ENCODE measurements at places on chromosomes 13 and 19.

DNA sequence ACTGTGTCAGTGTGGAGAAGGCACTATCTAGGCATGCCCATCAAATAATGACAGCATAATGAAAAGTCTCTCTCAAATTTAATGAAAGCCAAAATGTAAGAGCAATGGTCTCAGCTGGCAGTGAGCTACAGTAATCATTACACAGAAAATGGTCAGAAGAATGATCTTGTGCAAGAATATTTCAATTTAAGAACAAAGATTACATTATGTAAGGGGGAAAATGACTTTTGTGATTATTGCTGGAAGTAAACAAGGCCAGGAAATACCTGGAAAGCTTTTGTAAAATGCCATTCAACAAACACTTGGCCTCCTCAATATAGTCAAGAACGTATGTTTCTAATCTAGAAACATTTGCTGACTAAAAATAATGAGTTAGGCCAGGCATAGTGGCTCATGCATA lies 89.1 kb downstream of the CAB39L start:
- H3K4me3 ChIP-seq = no peak overlapping the region
- no peak for DNase-seq
- no peaks in the 10 kb centered on the region for H3K27me3 ChIP-seq
- no peaks in the 10 kb centered on the region for H3K4me1 ChIP-seq
- no peak overlapping the region for H3K27ac ChIP-seq
- H3K36me3 ChIP-seq = no peaks in the 10 kb centered on the region

DNA sequence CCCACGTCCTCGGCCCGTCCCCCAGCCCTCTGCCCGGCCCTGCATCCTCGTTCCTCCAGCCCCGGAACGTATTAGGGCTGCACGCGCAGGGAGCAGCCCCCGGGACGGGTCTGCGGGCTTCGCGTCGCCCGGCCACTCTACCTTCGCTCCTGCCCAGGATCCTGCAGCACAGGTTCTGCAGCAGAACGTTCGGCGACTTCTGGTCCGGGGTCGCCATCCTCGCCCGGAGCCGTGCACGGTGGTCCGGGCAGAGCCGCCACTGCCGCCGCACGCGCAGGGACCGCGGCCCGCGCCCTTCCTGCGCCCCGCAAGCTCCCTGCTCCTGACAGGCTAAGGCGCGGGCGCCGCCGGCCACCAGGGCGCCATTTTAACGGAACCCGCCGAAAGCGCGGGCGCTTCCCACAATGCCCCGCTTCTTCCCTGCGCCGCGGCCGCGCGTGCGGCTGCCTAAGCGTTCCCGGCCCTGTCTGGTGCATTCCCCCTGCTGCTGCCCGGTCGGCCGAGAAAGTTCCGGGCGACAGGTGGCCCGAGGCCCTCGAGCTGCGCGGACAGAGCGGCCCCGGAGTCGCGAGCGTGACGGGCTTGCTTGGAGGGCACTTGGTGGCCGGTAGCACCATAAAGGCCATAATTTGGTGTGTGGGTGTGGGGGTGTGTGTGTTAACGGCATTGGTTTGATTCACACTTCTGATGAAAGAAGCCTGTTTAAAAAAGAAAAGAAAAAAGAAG lies at the start of gene TUBGCP3:
TSS of gene TUBGCP3 (minus strand) at position 390 of the 726 bp plus-strand sequence. CDS start at position 217, 173 bp downstream.
- no peak for DNase-seq
- H3K27me3 ChIP-seq = no peaks in the 10 kb centered on the region
- peaks cover 3% of the 10 kb centered on the region for H3K4me1 ChIP-seq
- H3K36me3 ChIP-seq = no peaks in the 10 kb centered on the region
- H3K4me3 ChIP-seq = peak within 1 kb of the TSS; percentile 94

GRCh38 chr13:32191452-32191998 lies 123.6 kb downstream of the ZAR1L start:
- no peaks in the 10 kb centered on the region for H3K4me1 ChIP-seq
- no peaks in the 10 kb centered on the region for H3K36me3 ChIP-seq
- DNase-seq = no peak
- no peak overlapping the region for H3K4me3 ChIP-seq
- no peak overlapping the region for H3K27ac ChIP-seq

- H3K27ac ChIP-seq = no peak overlapping the region
- H3K4me3 ChIP-seq = no peak overlapping the region
- no peaks in the 10 kb centered on the region for H3K36me3 ChIP-seq
- no peak for DNase-seq
- no peaks in the 10 kb centered on the region for H3K4me1 ChIP-seq
Measured at GRCh38 chr13:79508224-79508961, 27.4 kb downstream of the NDFIP2 start.

DNA sequence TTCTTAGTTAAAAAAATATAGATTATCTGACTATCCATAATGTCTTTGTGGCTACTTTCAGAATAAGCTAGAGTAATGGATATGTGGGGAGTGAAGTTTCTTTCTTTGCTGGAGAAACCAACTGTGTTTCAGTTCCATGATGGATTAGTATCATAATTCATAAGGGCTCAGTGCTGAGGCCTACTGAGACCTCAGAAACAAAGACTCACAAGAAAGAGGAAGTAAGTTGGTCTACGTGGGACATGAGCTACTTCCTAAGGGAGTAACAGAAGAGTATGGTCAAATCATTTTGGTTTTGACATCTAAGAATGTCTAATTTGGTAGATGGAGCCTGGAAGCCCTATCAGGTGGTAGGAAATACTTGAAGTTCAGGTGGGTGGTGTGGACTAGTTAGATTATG lies 99.0 kb upstream of the HTR2A start:
- no peak overlapping the region for H3K27ac ChIP-seq
- H3K27me3 ChIP-seq = no peaks in the 10 kb centered on the region
- DNase-seq = no peak
- H3K36me3 ChIP-seq = no peaks in the 10 kb centered on the region

DNA sequence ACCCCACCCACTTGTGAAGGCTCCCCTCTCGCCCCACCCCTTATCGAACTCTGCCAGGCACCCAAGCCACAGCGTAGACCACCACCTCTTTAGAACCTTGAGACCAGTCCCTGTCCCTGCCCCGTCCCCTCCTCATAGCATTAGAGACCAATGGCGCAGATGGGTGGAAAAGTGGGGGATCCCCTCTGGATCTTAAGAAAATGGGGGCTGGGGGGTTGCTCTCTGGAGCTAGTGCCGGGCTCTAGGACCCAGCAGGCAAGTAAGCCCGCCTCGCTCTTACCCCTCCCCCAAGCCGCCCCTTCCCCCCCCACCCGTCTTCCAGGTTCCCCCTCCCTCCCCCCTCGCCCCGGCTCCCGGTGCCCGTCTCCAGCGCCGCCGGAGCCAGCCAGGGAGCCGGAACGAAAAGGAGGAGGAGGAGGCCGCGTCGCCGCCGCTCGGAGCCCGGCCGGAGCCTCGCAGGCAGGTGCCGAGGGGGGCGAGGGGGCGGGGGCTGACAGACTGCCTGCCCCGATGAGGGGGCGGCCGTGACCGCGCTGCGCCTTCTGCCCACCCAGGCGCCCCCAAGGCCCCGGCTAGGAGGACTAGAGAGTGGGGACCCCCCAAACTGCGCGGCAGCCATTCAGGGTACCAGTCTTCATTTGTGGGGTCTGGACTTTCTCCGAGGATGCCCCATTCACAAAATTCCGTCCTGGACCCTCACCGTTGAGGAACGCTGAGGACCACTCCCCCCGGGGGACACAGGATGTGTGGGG lies at the start of gene SPRED3:
TSS of gene SPRED3 (plus strand) at position 349 of the 752 bp plus-strand sequence. CDS start 1,606 bp downstream, outside the sequence.
- H3K27ac ChIP-seq = no peak within 1 kb of the TSS
- H3K4me1 ChIP-seq = peaks cover 6% of the 10 kb centered on the region
- H3K36me3 ChIP-seq = peaks cover 3% of the 10 kb centered on the region
- DNase-seq = no peak
- H3K27me3 ChIP-seq = no peaks in the 10 kb centered on the region

GRCh38 chr13:21175656-21176214 lies 617 bp downstream of the SKA3 start:
- no peaks in the 10 kb centered on the region for H3K27me3 ChIP-seq
- DNase-seq = no peak
- H3K36me3 ChIP-seq = peaks cover 3% of the 10 kb centered on the region
- H3K4me1 ChIP-seq = no peaks in the 10 kb centered on the region

GRCh38 chr19:29315556-29316190 lies 102.7 kb upstream of the UQCRFS1 start:
- no peaks in the 10 kb centered on the region for H3K36me3 ChIP-seq
- DNase-seq = no peak
- peaks cover 1% of the 10 kb centered on the region for H3K4me1 ChIP-seq
- H3K4me3 ChIP-seq = no peak overlapping the region
- no peaks in the 10 kb centered on the region for H3K27me3 ChIP-seq
- no peak overlapping the region for H3K27ac ChIP-seq

DNA sequence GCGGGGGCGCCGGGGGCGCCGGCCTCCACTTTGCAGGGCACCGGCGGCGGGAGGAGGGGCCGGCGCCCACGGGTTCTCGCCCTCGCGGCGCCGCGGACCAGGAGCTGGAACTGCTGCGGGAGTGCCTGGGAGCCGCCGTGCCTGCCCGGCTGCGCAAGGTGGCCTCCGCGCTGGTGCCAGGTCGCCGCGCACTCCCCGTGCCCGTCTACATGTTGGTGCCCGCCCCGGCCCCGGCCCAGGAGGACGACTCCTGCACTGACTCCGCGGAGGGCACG lies 11.9 kb downstream of the C19orf25 start:
- no peaks in the 10 kb centered on the region for H3K36me3 ChIP-seq
- H3K27me3 ChIP-seq = peaks cover 57% of the 10 kb centered on the region
- DNase-seq = no peak
- H3K4me3 ChIP-seq = 0 out of 2 replicates have a peak overlapping the region, but pooled peaks have one; percentile 1

DNA sequence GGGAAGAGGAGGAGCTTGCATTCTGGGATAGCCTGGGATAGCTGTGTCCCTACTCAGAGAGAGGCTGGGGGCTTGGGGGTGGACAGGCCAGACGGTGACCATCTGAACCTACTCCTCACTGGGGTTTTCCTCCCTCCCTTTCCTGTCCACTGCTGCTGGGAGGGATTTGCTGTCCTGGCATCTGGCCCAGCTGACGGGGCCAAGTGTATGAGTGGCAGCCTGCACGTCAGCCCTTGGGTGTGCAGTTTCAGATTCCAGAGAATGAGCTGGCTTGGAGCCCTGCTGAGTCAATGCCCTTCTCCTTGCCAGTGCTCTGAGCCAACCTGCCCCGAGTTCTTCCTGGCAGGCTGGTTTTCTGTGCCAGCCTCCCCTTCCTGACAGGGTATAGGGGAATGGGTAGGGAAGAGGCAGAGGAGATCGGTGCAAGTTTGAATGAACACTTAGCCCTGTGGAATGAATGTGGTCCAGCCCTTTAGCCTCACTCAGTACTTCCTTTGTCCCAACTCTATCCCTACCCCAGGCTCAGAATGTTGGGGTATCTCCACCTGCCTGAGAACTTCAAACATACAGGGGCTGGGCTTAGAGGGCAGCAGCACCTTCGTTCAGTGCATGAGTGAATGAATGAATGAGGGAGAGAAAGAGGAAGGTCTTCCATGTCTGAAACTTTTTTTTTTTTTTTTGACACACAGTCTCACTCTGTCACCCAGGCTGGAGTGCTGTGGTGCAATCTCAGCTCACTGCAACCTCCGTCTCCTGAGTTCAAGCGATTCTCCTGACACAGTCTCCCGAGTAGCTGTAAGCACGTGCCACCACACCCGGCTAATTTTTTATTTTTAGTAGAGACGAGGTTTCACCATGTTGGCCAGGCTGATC lies 1.8 kb upstream of the ANGPTL4 start:
- H3K4me3 ChIP-seq = no peak overlapping the region
- peaks cover 8% of the 10 kb centered on the region for H3K4me1 ChIP-seq
- no peaks in the 10 kb centered on the region for H3K36me3 ChIP-seq
- H3K27ac ChIP-seq = no peak overlapping the region

DNA sequence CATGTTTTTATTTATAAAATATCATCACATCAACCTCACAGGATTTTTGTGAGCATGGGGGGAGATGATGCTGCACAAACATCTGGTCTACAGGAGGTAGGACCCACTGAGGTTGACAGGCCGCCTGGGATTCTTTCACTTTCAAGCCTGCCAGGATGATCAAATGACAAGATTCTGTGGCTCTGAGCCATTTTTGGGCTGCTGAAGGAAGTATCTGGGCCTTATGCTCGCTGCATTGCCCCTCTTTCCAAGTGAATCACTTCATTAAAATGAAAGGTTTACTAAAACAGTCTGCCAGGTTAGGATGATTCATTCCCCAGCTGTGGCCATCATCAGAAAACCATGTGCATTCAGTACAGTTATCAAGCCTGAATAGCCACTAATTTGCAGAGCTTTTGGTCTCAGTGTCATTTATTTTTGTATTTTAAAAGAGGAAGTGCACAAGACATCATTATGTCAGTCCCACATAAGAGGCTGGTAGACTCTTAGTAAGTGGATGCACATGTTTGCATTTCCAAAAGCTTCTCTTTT lies 34.4 kb downstream of the STARD13 start:
- no peaks in the 10 kb centered on the region for H3K36me3 ChIP-seq
- no peak for DNase-seq
- H3K4me3 ChIP-seq = no peak overlapping the region
- no peak overlapping the region for H3K27ac ChIP-seq

DNA sequence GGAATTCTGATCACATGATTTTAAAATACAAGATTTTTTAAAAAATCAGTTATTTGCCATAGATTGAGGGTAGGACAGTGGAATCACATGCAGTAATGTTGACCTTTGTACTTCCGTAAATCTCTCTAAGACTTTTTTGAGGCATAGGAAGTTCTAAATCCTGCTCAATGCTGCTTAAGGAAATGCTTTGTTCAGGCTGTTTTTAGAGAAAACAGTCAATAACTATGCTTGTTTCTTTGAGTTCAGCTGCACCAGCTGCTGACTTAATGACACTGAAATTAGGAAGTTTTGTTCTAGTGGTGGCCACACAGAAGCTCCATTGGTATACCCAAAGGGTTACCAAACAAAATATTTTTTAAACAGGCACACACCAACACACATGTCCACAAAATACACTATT lies 60.9 kb downstream of the KLF12 start:
- no peaks in the 10 kb centered on the region for H3K4me1 ChIP-seq
- no peak overlapping the region for H3K27ac ChIP-seq
- H3K36me3 ChIP-seq = no peaks in the 10 kb centered on the region
- H3K4me3 ChIP-seq = no peak overlapping the region
- no peaks in the 10 kb centered on the region for H3K27me3 ChIP-seq

GRCh38 chr13:105907319-105908019 lies 628.0 kb downstream of the EFNB2 start:
- no peaks in the 10 kb centered on the region for H3K27me3 ChIP-seq
- no peak overlapping the region for H3K27ac ChIP-seq
- no peak overlapping the region for H3K4me3 ChIP-seq
- no peaks in the 10 kb centered on the region for H3K4me1 ChIP-seq
- no peaks in the 10 kb centered on the region for H3K36me3 ChIP-seq
- no peak for DNase-seq

GRCh38 chr13:80571346-80572307 lies 230.7 kb upstream of the SPRY2 start:
- DNase-seq = no peak
- H3K36me3 ChIP-seq = no peaks in the 10 kb centered on the region
- no peaks in the 10 kb centered on the region for H3K27me3 ChIP-seq

Measured in iPS DF 6.9 (cell line).